Foreskin keratinocyte (primary cell): ENCODE measurements at places on chromosomes 7 and 10.
A peak's percentile ranks its signal among the peaks of the same experiment; 100 is the strongest.

- no peak for DNase-seq
These were observed 21.8 kb upstream of the EXOC6 start for GRCh38 chr10:92826504-92826903.

DNA sequence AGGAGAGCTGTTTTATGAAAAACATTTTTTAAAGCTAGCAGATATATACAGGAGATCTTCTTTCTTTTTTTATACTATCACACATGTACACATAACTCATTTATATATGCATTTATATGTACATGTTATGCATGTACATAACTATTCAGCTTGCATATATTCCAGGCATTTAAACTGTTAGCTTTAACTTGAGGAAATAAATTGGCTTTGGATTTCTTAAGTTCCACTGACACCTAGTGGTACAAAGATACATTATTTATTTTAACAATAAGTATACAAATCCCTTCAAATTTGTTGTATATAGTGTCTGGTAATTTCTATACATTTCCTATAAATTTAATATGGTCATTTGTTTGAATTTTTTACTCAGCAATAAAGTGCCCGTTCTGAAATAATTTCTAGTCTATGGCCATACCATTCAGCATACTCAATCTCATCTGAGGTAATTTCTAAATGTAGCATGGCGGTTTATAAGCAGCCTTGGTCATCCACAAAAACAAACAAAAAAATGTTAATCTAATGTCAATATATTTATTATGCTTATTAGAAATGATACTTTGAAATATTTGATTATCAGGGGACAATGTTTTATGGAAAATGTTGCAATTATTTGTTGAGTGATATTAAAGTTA lies 11.6 kb downstream of the ZDHHC6 start:
- no peak for DNase-seq

DNA sequence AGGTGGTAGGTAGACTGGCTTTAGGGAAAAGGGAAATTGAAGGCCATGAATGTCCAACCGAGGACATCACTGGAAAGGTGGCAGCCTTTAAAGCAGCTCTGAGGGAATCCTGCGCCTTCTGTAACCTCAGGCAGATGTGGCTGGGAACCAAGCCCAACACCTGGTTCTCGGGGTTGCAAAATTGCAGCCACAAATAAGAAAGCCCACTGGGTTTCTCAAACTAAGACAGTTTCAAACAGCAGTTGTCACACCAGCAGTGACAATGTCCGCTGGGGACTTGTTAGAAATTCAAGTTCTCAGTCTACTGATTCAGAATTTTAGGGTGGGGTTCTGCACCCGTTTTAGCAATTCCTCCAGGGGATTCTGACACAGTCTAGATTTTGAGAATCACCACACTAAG lies 42.7 kb upstream of the STEAP1B start:
- no peak for DNase-seq

- DNase-seq: no peak
These were observed 60.7 kb downstream of the ZRANB1 start for GRCh38 chr10:125002423-125003145.

- peak; percentile 46 for DNase-seq
These were observed 157.2 kb upstream of the ZNF92 start for GRCh38 chr7:65216469-65216868.

GRCh38 chr7:1544178-1544895 lies 11.7 kb downstream of the TMEM184A start:
- peak; percentile 20 for DNase-seq
